Hematopoietic multipotent progenitor cell treated with erythropoietin and hydrocortisone succinate and interleukin-3 and kit ligand, for 15 days (in vitro differentiated cells): ENCODE measurements at places on chromosomes 1 and 21.

- no peak for DNase-seq
Observed at GRCh38 chr1:172376431-172376830, 44.1 kb upstream of the C1orf105 start.

GRCh38 chr21:44601596-44602462, 1.4 kb downstream of the KRTAP10-7 start:
- no peak for DNase-seq

- no peak for DNase-seq
Observed at GRCh38 chr1:171965777-171966176, 124.5 kb downstream of the DNM3 start.

DNA sequence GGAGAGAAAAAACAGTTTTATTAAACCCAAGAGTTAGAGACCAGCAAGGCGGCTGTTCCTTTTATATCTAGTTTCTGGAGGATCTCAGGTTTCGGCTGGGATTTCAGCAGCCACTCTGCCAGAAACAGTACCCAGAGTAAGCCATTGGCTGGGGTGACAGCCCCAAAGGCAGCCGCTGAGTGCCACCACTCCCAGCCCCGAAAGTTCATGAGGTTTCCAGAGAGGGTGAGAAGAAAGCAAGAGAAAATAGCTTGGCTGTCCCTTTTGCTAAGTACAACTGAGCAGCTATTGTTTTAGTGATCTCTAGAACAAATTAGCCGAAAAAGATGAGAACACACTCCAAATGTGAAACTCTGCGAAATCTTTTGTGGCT, 1.2 kb downstream of the SH3BGR start:
- no peak for DNase-seq

GRCh38 chr1:191152776-191153175, 675.1 kb upstream of the BRINP3 start:
- DNase-seq = no peak

GRCh38 chr1:80113168-80114038, 1106.9 kb upstream of the ADGRL4 start:
- DNase-seq = no peak

DNA sequence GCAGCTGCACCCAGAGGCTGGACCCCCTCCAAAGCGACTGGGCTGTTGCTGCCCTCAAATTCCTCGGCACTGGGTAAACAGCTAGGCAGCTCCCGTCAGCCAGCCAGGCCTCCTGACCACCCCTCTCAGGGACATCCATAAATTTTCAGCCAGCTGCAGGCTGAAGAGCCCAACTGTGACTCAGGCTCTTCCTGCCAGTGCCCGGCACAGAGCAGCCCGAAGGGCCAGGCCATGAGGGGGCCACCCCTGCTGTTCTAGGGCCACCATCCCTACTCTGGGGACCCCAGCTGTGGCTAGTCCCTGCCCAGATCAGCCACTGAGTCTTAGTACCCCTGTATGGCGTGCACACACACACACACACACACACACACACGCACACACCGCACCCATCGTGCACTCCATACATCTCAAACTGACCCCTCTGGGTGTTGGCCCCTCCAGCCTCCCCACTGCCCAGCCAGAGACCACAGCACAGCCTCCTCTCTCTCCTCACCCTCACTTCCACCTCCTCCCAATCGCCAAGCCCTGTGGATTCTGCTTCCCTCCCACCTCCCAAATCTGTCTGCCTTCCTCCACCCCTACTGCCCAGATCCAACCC, 6.2 kb upstream of the LAPTM5 start:
- DNase-seq = no peak

GRCh38 chr21:39628385-39628784, 15.6 kb downstream of the B3GALT5 start:
- DNase-seq = no peak

- DNase-seq = no peak
Observed at GRCh38 chr1:197198333-197198732, 51.9 kb upstream of the ASPM start.

- DNase-seq = no peak
Observed at GRCh38 chr1:2472109-2472508, 4.0 kb upstream of the PLCH2 start.

- no peak for DNase-seq
Observed at GRCh38 chr1:95578462-95578861, 344.5 kb downstream of the RWDD3 start.

GRCh38 chr1:21539933-21540332, 30.7 kb downstream of the ALPL start:
- no peak for DNase-seq

DNA sequence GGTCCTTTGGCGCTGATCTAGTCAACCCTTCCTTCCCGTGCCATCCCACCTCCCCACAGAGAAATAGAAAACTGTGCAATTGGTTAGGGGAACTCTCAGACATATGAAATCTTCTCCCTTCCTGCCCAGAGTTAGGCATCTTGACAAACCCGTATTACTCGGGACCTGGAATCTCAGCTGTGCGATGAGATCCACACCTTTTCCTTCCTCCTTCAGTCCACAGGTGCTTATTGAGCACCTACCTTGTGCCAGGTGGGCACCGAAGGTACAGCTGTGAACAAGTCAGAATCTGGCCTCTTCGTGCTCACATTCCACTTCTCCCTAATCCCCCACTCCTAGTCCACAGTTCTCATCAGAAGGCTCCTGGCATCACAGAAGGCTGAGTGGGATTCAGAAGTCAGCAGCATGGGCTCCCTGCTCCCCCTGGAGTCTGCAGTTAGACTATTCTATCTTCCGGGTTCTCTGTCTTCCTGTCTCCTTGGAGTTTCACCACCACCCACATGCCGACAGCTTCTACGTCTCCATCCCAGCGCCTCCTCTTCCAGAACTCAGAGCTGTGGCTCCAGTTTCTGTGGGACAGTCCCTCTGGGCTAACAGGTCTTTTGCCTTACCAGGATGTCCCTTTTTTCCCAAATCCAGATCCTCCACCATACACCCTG, 23.0 kb downstream of the KNCN start:
- no peak for DNase-seq

DNA sequence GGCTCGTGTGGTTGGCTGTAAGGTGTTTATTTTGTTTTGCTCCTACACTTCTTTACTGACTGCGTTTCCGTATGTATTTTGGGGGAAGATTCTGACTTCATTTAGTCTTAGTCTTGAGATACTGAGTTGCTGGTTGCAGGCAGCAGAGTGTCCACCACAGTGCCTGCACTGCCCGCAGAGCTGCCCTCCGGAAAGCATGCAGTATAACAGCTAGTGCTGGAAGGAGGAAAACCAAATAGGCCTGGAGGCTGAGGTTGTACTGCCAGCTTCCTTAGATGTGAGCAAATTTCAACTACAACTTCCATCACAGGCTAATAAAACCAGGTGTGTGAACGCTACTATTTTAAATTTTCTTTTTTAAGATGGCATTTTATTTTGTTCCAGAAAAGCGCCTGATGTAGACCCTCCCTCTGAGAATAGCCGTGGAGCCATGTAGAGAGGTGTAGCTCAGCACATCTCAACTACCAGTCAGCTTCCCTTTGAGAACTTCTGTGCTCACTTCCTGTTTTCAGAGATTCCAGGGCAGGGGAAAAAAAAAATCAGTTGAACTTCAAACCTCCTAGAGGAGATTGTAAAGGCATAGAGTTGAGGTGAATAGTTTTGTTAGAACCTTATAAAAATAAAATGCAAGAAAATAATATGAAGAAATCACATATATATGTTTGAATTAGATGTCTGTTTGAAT, 17.6 kb downstream of the LMO4 start:
- DNase-seq = no peak
